Right lobe of liver (tissue), 6 donors: ENCODE measurements at places on chromosomes 6 and 20.

DNA sequence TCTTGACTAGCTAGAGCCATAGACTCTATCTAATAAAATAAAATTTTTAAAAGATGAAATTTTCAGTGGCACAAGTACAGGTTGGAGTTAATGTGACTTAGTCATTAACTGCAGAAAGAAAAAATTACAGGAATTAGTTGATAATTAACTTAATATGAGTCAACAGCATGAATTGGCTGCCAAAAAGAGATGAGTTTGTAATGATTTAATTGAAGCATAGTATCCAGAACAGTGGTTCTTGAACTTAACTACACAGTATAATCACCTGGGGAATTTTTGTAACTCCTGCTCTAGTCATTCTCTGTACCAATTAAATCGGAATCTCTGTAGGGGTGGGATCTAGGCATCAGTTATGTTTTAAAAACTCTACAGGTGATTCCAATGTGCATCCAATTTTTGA is 46.3 kb upstream of the HMGN3 start:
- no peaks in the 10 kb centered on the region for H3K36me3 ChIP-seq
- peaks cover 6% of the 10 kb centered on the region for H3K4me1 ChIP-seq
- DNase-seq = no peak
- no peak overlapping the region for H3K4me3 ChIP-seq

DNA sequence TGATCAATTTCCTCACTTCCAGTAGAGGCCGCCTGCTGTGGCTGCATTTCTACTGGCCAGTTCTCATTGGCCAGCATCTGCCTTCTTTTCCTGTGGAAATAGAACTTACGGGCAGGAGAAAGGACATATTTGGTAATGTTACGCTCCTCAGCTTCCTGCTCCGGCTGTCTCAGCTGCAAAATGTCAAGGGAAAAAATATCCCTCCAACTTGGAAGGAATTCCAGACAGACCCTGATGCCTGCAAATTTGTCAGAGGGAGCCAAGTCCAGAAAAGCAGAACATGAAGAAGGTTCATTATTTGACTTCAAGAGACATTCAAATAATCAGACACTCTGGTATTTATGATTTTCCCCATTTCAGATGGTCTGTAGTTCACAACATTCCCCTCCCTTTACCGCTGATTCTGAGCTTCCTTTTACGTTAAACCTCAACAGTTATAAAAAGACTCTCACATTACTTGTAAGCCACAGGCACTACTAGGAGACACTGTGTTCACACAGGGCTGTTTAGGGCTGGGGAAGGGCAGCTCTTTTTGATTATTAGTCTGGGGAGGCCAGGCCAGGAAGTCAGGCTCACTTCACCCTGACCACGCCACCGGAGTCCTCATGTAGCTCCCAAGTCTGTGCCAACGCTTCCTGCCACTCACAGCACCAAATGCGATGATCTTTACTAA is 179.6 kb upstream of the CCN2 start:
- no peaks in the 10 kb centered on the region for H3K4me1 ChIP-seq
- H3K4me3 ChIP-seq = no peak overlapping the region
- no peaks in the 10 kb centered on the region for H3K27me3 ChIP-seq
- no peaks in the 10 kb centered on the region for H3K36me3 ChIP-seq
- DNase-seq = no peak
- peak overlapping the region; percentile 33 for H3K27ac ChIP-seq

DNA sequence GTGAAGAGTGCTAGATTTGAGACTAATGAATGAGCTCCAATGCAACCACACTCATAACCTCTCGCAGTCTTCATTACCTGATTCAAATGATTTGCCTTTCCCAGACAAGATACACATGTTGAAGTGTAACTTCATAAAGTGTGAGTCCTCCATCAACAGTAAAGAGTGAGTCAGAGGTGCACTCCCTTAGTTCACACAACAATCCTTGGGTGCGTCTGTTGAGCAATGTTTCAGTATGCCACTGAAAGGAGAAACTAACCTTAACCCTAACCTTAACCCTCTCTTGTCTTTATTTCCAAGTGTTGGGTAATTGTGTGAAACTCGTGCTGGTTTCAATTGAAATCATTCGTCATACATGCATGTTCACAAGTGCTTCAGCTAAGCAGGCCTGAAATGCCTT is 21.0 kb upstream of the RIN2 start:
- H3K36me3 ChIP-seq = no peaks in the 10 kb centered on the region
- no peak overlapping the region for H3K27ac ChIP-seq
- H3K4me1 ChIP-seq = no peaks in the 10 kb centered on the region
- no peaks in the 10 kb centered on the region for H3K27me3 ChIP-seq

GRCh38 chr20:326645-327185 is 1.4 kb downstream of the SOX12 start:
- H3K27me3 ChIP-seq = no peaks in the 10 kb centered on the region
- H3K36me3 ChIP-seq = no peaks in the 10 kb centered on the region
- peak overlapping the region; percentile 69 for H3K4me3 ChIP-seq
- H3K4me1 ChIP-seq = peaks cover 7% of the 10 kb centered on the region
- no peak for DNase-seq

DNA sequence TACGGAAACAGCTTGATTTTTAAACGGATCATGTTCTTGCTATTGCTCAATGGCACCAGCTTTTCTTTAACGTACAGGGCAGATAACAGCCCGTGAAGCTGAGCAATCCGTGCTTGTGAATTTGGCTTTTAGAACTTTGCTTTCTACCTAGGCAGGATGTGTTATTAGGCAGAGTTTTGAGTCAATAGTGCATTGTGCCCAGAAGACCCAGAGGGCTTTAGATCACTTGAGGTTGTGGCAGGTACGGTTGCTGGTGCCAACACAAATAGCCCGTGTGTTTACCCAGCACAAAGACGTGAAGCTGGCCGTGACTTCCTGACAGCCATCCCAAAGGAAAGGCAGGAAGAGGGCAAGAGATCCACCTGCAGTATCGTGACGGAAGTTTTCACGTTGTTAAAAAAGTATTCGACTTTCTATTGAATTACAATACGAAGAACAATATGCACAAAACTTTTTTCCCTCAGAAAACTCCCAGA is 117.4 kb upstream of the FRMD1 start:
- no peak overlapping the region for H3K4me3 ChIP-seq
- H3K27ac ChIP-seq = no peak overlapping the region
- H3K36me3 ChIP-seq = no peaks in the 10 kb centered on the region
- no peaks in the 10 kb centered on the region for H3K27me3 ChIP-seq
- peak; percentile 82 for DNase-seq
- no peaks in the 10 kb centered on the region for H3K4me1 ChIP-seq

- DNase-seq = peak; percentile 71
- no peak overlapping the region for H3K4me3 ChIP-seq
- no peaks in the 10 kb centered on the region for H3K4me1 ChIP-seq
- no peaks in the 10 kb centered on the region for H3K27me3 ChIP-seq
- no peak overlapping the region for H3K27ac ChIP-seq
These were observed 170.2 kb downstream of the NFATC2 start for GRCh38 chr20:51372176-51372803.

DNA sequence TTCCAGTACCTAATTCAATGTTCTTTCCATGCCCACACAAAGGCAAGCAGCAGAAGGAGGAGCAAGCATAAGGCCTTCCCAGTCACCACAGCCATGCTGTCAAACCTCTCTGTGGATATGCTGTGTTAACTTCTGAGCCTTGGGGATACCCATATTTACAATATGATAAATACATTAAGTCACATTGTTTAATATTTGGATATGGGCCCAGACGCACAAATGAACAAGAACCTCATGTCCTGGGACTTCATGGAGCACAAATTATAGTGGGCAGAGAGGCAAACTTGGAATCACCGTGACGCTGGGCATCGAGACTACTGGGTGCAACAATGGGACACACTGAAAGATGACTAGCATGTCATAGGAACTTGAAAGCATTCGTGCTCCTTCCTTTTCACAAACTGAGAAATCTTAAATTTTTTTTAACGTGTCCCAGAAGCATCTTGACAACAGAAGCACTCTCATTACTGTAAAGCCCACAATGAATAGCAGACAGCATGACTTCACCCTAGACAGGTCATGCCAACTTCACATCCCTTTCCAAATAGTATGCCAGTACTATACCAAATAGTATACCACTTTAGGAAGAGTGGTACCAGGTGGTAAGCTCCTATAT is 16.0 kb downstream of the SOD2 start:
- H3K27ac ChIP-seq = no peak overlapping the region
- H3K4me3 ChIP-seq = no peak overlapping the region
- no peak for DNase-seq
- peaks cover 22% of the 10 kb centered on the region for H3K36me3 ChIP-seq

- no peak overlapping the region for H3K4me3 ChIP-seq
- peaks cover 4% of the 10 kb centered on the region for H3K36me3 ChIP-seq
- no peak overlapping the region for H3K27ac ChIP-seq
- DNase-seq = peak; percentile 34
These were observed 40.1 kb downstream of the VTA1 start for GRCh38 chr6:142187209-142187608.

GRCh38 chr6:111537528-111537920 is 54.5 kb upstream of the REV3L start:
- H3K4me3 ChIP-seq = no peak overlapping the region
- DNase-seq = no peak
- no peak overlapping the region for H3K27ac ChIP-seq
- H3K36me3 ChIP-seq = no peaks in the 10 kb centered on the region
- no peaks in the 10 kb centered on the region for H3K4me1 ChIP-seq
- H3K27me3 ChIP-seq = no peaks in the 10 kb centered on the region

DNA sequence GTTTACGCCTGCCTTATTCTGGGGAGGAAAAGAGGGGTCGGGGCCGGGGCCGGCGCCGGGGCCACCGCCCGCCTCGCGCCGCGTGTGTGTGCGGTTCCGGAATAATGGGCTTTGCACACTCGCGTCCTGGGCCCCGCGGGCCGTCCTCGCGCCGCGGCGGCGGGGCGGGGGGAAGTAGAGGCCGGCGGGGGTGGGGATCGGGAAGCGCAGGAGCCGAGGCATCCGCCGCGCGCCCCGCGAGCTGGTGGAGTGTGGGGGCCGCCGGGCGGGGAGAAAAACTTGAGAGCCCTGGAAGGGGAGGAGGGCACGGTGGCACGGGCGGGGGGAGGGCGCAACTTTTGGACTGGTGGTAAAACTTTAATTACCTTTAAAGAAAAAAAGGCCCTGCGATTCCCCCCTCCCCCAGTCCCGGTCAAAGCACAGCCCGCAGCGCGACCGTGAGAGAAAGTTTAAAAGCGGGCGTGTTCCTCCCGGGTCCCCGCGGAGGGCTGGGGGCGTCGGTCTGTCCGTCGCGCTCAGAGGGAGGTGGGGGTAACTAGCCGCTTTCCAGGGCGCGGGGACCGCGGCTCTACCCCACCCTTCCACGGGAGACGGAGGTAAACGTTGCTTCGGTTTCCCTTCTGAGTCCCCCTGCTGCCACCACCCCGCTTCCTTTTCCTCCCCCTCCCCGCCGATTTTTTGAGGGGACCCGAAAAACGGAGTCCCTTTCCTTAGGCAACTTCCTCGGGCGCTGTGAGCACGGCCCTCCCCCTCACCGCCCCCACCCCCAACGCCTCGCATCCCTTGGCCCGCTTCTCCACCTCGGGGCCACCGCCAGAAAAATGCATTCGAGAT is 1.9 kb downstream of the L3MBTL3 start:
- DNase-seq = peak; percentile 65
- H3K36me3 ChIP-seq = no peaks in the 10 kb centered on the region
- H3K4me3 ChIP-seq = peak overlapping the region; percentile 75
- peak overlapping the region; percentile 87 for H3K27ac ChIP-seq
- H3K4me1 ChIP-seq = no peaks in the 10 kb centered on the region

- no peak overlapping the region for H3K27ac ChIP-seq
- no peaks in the 10 kb centered on the region for H3K27me3 ChIP-seq
- peak; percentile 27 for DNase-seq
- H3K4me3 ChIP-seq = no peak overlapping the region
- H3K4me1 ChIP-seq = no peaks in the 10 kb centered on the region
- H3K36me3 ChIP-seq = no peaks in the 10 kb centered on the region
These were observed 571.2 kb downstream of the QKI start for GRCh38 chr6:163985710-163986109.

DNA sequence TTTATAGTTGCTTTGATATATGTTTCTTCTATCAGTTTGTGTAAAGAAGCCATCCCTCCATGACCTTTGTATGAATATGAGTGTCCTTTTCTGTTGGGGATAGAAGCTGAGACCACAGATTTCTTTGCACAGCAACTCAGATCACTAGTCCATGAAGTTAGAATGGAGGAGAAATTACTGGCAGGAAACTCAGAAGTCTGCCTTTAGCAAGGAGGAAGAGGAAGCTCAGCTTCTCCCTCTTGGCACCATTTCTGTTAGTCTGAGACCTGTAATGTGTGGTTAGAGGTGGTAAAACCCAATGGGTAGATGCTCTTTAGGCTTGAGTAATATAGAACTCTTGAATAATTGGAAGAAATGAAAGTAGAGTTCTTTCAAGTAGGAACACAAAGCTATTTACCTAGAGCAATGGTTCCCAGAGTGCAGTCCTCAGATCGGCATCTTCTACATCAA is 995.3 kb upstream of the FLRT3 start:
- no peak for DNase-seq
- H3K27ac ChIP-seq = no peak overlapping the region

GRCh38 chr20:32909896-32910571 is 51.3 kb downstream of the EFCAB8 start:
- no peaks in the 10 kb centered on the region for H3K36me3 ChIP-seq
- H3K27ac ChIP-seq = no peak overlapping the region
- H3K27me3 ChIP-seq = no peaks in the 10 kb centered on the region
- DNase-seq = no peak

DNA sequence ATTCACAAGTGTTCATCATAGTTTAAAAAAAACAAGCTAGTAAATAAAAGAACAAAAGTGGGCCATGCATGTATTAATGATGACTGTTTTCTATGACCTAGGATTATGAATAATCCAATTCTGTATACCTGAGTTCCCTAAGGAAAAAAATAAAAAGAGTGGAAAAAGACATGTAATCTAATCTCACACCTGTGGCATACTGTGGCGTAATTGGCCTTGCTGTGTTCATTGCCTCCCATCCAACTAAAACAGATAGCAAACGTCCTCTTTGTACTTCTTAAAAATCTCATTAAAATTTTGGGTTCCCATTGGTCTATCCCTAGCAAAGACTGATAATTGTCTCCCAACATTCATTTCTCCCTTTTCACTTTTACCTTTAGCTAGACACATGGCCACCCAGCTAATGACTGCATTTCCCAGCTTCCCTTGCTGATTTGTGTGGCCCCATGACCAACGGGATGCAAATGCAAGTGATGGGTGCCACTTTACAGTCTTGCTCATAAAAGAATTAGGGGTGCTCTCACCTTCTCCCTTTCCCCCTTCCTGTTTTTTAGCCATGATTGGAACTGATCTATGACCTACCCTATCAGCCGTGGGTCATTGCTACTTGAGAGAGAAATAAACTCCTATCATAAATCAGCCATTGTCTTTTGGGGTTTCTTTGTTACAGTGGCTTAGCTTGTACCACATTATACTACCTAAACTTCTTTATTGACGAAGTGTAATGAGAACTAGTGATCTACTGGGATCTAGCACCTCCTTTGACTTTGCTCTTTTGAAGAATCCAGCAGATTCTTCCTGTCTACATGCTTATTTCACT is 32.0 kb upstream of the TBC1D22B start:
- no peak for DNase-seq
- H3K36me3 ChIP-seq = no peaks in the 10 kb centered on the region
- H3K4me1 ChIP-seq = no peaks in the 10 kb centered on the region
- no peak overlapping the region for H3K4me3 ChIP-seq

DNA sequence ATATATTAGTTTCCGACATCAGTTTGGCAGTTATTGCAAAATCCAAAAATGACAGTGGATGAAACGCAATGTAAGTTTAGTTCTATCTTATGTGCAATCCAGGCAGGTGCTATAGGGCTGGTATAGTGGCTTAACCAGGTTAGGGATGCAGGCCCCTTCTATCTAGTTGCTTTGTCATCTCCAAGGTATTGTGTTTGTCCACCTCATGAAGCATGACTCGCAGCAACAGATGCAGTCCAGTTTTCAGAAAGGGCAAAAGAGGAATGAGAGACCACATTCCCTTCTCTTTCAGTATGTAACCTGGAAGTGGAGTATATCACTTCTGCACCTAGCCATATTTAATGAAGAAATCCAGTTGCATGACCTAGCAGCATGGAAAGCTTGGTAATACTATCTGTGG is 59.7 kb downstream of the PKIB start:
- no peak for DNase-seq
- no peak overlapping the region for H3K4me3 ChIP-seq
- no peaks in the 10 kb centered on the region for H3K4me1 ChIP-seq
- no peaks in the 10 kb centered on the region for H3K27me3 ChIP-seq
